ENCODE measurements at places on chromosomes 4 and X. TPM values are rescaled to one million over a fixed set of nuclear protein-coding genes. Genes with fewer than 3 reads are reported as not detected.

The MGARP gene
- 0.37 TPM for total RNA-seq

The ZNF732 gene
- total RNA-seq: 0.93 TPM

The GAGE12E gene
- total RNA-seq: not detected

The BMP3 gene
- total RNA-seq: 0.05 TPM

The KIF4A gene
- 9.3 TPM for total RNA-seq

The PASD1 gene
- total RNA-seq: not detected

The SHISA3 gene
- total RNA-seq: 0.21 TPM

The UCP1 gene
- total RNA-seq: not detected

The SSX4B gene
- not detected for total RNA-seq

The COL25A1 gene
- total RNA-seq: not detected

The ZMAT1 gene
- not detected for total RNA-seq

The PALLD gene
- 57.5 TPM for total RNA-seq

The PYURF gene
- 76.6 TPM for total RNA-seq

The PFKFB1 gene
- not detected for total RNA-seq

The FHDC1 gene
- total RNA-seq: 3.6 TPM

The ACOT9 gene
- total RNA-seq: 47.2 TPM
